ENCODE measurements at places on chromosomes 6 and 20. TPM values are rescaled to one million over a fixed set of nuclear protein-coding genes. Genes with fewer than 3 reads are reported as not detected.

DPPA5 gene
- polyA plus RNA-seq: not detected

DNA sequence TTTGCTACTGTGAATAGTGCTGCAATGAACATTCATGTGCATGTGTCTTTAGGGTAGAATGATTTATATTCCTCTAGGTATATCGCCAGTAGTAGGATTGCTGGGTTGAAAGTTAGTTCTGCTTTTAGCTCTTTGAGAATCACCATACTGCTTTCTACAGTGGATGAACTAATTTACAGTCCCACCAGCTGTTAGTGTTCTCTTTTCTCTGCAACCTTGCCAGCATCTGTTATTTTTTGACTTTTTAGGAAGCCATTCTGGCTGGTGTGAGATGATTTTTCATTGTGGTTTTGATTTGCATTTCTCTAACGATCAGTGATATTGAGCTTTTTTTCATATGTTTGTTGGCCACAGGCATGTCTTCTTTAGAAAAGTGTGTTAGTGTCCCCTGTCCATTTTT lies 40.0 kb downstream of the PLG start:
- no peak overlapping the region for H3K27ac ChIP-seq
- DNase-seq: peak; percentile 38
- H3K4me3 ChIP-seq: no peak overlapping the region
- no peaks in the 10 kb centered on the region for H3K36me3 ChIP-seq

GRCh38 chr20:49497398-49497669 lies 14.9 kb upstream of the KCNB1 start:
- DNase-seq: no peak
- no peak overlapping the region for H3K4me3 ChIP-seq
- peaks cover 6% of the 10 kb centered on the region for H3K27me3 ChIP-seq
- H3K4me1 ChIP-seq: no peaks in the 10 kb centered on the region
- no peaks in the 10 kb centered on the region for H3K36me3 ChIP-seq

DNA sequence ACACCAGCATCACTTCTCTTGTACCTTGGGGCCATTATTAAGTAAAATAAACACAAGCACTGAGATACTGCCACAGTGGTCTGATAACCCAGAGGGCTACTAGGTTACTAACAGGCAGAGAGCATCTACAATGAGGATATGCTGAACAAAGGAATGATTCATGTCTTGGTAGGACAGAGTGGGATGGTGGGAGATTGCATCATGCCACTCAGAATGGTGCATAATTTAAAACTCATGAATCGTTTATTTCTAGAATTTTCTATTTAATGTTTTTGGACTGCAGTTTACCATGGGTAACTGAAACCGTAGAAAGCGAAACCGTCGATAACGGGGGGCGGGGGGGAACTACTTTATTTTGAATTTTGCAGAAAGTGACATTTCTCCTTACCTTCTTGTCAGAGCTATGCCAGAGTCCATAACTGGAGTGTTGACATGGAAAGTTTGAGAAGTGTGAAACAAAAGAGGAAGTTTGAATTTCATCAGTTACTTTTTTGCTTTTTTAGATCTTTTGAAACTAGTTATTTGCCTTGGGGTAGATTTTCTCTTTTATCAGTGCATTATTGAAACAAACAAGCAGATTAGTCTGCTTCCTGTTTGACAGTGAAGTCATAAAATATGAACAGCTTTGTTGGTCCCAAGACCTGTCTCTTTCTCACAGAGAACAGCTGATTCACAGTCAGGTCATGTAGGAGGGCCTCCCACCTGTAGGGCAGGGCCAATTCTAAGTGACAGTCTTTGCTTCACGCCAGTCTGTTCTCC lies 124.9 kb downstream of the KLHL32 start:
- peak overlapping the region; percentile 48 for H3K4me3 ChIP-seq
- peak; percentile 47 for DNase-seq
- no peaks in the 10 kb centered on the region for H3K27me3 ChIP-seq
- peak overlapping the region; percentile 63 for H3K27ac ChIP-seq
- peaks cover 17% of the 10 kb centered on the region for H3K4me1 ChIP-seq

DNA sequence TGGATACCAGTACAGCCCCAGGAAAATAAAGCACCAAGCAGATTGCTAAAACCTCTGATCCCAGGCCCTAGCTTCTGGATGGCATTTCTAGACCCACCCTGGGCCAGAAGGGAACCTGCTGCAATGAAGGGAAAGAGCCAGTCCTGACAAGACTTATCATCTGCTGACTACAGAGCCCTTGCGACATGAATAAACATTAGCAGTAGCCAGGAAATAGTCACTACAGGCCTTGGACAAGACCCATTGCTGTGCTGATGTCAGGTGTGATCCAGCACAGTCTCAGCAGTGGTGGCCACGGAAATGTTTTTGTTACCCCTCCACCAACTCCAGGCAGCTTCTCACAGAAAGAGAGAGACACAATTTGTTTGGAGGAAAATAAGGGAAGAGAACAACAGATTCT lies 399.3 kb downstream of the HAO1 start:
- no peaks in the 10 kb centered on the region for H3K27me3 ChIP-seq
- no peak overlapping the region for H3K27ac ChIP-seq
- no peak for DNase-seq
- H3K36me3 ChIP-seq: no peaks in the 10 kb centered on the region
- H3K4me1 ChIP-seq: no peaks in the 10 kb centered on the region

TSBP1 gene
- polyA plus RNA-seq: not detected

ADAM33 gene
- polyA plus RNA-seq: not detected

GRCh38 chr6:119845161-119845560 lies 495.6 kb upstream of the MAN1A1 start:
- DNase-seq: no peak
- H3K4me3 ChIP-seq: no peak overlapping the region
- H3K27me3 ChIP-seq: no peaks in the 10 kb centered on the region
- H3K27ac ChIP-seq: no peak overlapping the region
- H3K4me1 ChIP-seq: no peaks in the 10 kb centered on the region

TRPC4AP gene
- polyA plus RNA-seq: 62.5 TPM

DNA sequence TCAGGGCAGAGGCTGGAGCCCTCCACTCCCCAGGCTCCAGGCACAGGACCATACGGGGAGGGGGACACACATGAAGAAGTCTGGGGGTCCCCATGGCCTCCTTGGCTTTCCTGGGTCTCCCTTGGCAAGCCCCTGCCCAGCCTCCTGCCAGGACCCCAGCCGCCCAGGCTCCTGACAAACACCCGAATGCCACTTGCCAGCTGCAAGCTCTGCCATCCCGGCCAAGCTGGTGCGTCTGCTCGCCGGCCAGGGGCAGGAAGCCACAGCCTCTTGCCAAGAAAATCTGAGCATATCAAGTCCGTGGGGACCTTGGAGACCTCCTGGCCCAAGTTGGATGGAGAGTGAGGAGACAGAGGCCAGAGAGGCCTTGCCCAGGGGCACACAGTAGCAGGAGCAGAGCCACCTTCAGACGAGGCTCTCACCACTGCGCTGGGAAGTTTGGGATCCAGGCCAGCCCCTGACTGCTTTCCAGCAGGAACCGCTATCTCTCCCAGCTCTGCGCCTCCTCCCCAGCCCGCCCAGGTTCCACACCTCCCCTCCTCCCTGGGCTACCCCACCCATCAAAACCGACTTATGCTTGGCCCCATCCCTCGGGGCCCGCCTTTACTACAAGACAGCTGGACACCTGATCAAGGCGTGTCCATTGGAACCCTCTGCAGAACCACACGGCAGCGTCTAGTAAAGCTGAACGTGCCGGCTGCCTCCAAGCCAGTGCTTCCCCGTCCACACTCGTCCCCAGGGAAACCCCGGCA lies 80.2 kb downstream of the GRM4 start:
- no peak overlapping the region for H3K27ac ChIP-seq
- no peak for DNase-seq
- H3K27me3 ChIP-seq: peaks cover 7% of the 10 kb centered on the region
- H3K36me3 ChIP-seq: no peaks in the 10 kb centered on the region
- H3K4me1 ChIP-seq: no peaks in the 10 kb centered on the region
- H3K4me3 ChIP-seq: no peak overlapping the region

DNA sequence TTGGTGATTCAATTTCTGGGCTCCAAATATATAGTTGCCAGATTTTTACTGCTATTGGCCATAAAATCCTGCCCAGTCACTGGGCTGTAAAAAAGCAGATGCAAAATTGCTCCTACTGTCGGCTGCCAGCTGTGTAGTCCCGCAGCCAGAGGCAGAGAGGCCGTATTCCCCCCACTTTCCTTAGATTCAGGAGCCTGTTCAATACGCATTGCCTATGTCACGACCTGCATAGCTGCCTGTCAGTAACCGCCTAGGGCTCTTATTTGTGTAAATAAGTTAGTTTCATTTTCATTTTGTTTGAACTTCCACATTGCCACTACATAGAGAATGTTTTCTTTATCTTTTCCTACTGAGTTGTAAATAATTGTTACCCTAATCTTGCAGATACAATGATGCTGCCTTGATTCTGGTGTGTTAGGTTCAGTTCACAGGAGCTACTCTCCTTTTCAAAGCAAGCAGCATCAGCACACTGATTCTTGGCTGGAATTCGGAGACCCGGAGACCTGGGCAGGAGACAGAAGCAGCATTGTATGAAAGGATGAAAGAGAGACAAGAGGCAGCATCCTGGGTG lies 46.0 kb upstream of the UST start:
- peak; percentile 56 for DNase-seq
- H3K36me3 ChIP-seq: no peaks in the 10 kb centered on the region
- peak overlapping the region; percentile 38 for H3K27ac ChIP-seq
- peak overlapping the region; percentile 59 for H3K4me3 ChIP-seq
- H3K4me1 ChIP-seq: peaks cover 13% of the 10 kb centered on the region
- H3K27me3 ChIP-seq: no peaks in the 10 kb centered on the region

CALHM4 gene
- polyA plus RNA-seq: not detected

- DNase-seq: no peak
- no peaks in the 10 kb centered on the region for H3K36me3 ChIP-seq
- H3K4me3 ChIP-seq: no peak overlapping the region
Measured at GRCh38 chr6:16251706-16252105, 13.3 kb downstream of the GMPR start.

DNA sequence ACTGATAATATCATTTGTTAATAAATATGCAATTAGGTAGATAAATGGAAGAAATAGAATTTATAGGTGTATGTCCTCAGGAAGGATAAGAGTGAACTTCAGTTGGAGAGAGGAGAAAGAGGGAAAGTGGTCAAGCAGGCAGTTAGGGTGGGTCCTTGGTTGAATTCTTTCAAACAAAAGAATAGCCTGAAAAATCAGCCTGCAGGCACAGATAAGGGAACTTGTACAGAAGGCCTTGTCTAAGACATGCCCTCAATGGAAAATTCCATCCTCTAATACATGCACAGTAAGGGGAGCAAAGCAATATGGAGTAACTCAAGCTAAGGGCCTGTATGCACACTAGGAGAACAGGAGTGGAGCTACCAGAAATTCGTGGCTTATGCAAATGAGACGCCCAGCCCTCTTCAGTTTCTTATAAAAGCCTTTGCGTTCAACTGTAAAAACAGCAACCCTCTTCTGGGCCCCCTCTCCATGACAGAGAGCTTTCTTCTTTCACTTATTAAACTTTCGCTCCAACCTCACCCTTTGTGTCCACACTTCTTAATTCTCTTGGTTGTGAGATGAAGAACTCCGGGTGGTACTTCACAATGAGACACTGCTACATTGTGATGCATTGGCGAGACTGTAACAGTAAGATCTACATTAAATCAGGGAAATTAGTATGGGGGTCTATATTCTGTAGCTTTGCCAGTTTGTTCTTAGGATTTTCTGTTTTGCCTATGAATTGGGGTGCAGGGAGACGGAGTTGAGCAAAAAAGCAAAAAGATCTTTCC lies 147.0 kb downstream of the HS3ST5 start:
- no peaks in the 10 kb centered on the region for H3K36me3 ChIP-seq
- no peak overlapping the region for H3K4me3 ChIP-seq
- H3K27ac ChIP-seq: no peak overlapping the region
- DNase-seq: no peak

DNA sequence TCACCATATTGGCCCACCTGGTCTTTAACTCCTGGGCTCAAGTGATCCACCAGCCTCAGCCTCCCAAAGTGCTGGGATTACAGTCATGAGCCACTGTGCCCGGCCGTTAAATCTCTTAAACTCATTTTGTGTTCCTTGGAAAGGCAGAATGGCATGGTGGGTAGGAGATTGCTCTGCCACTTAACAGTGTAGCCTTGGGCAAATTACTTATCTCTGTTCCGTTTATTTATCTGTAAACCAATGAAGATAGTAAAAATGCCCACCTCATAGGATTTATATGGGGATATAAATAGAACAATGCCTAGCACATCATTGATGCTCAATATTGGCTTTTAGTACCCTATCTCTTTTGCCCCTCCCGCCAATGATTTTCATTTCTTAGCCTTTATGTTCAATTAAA lies 7.2 kb upstream of the PIM1 start:
- DNase-seq: no peak
- H3K27ac ChIP-seq: no peak overlapping the region
- no peaks in the 10 kb centered on the region for H3K36me3 ChIP-seq
- H3K4me1 ChIP-seq: peaks cover 18% of the 10 kb centered on the region
- no peak overlapping the region for H3K4me3 ChIP-seq

KPNA5 gene
- 11.5 TPM for polyA plus RNA-seq

MMP24 gene
- polyA plus RNA-seq: not detected

WFDC5 gene
- polyA plus RNA-seq: not detected

GRCh38 chr6:158072083-158072721 lies 90.5 kb downstream of the SYNJ2 start:
- no peak overlapping the region for H3K4me3 ChIP-seq
- peak; percentile 71 for DNase-seq
- H3K36me3 ChIP-seq: peaks cover 3% of the 10 kb centered on the region
- no peaks in the 10 kb centered on the region for H3K4me1 ChIP-seq

GRCh38 chr6:142698751-142699150 lies 246.2 kb downstream of the HIVEP2 start:
- no peaks in the 10 kb centered on the region for H3K36me3 ChIP-seq
- no peaks in the 10 kb centered on the region for H3K27me3 ChIP-seq
- H3K27ac ChIP-seq: no peak overlapping the region

DNA sequence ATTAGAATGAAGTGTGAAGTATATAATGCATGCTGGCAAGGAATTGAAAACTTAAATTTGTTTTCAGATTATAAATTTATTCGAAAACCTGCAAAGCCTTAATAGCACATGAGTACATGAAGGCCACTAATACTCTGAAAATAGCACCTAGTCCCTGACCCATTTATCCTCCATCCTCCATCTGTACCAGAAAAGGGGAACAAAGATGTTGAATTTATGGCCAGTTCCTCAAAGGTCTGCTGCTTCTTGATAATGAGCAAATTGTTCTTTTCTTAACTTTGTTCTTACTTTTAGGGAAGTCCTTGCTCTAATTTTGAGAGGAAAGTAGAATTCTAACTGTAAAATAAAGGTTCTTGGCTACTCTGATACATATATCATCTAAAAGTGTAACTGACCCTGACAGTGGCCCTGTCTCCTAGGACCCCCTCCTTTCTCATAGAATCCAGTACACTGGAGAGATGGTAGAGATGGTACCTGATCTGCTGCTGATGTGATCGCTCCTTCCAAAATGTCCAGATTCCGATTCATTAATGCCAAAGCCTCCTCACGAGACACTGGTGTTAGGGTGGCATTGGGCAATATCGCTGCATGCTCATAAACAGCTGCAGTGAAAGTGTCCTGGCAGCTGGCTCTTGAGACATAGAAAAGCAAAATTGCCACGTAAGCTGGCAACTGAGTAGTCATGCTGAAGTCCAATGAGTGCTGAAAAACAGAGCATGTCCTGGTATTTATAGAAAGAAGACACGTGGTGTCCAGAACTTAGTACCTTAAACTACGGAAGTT lies at the start of gene VNN1:
TSS of gene VNN1 (minus strand) at position 704 of the 783 bp plus-strand sequence. CDS start at position 684, 20 bp downstream.
- no peak within 1 kb of the TSS for H3K4me3 ChIP-seq
- H3K27me3 ChIP-seq: no peaks in the 10 kb centered on the region
- no peaks in the 10 kb centered on the region for H3K36me3 ChIP-seq
